Cortex of kidney (tissue), 1 donor: ENCODE measurements at places on chromosomes 5 and 9.

DNA sequence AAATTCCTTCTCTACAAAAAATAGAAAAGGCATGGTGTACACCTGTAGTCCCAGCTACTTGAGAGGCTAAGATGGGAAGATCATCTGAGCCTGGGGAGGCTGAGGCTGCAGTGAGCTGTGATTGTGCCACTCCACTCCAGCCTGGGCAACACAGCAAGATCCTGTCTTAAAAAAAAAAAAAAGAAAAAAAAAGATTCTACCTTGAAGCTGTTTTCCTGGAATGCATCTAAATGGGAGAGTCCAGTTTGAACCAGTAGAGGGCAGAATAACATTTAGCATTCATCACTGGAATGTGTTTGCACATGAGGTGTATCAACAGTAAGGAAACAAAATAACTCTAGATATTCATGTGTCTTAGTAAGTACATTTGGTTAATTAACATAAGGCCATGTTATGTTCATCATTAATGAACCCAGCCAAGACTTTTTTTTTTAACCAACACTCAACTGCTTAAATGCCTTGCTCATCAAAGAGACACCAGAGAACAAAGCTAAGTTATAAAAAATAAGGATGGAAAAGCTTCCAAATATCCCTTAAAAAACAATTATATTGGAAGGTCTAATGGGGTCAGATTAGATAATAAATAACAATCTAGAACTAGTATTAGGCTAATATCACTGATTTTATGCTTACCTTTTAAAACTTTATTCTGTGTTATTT lies 16.1 kb downstream of the IFNE start:
- no peak for DNase-seq

GRCh38 chr9:114078021-114078780 lies at the start of gene AMBP:
TSS of gene AMBP (minus strand) at chr9:114078300. CDS start at chr9:114078209, 91 bp downstream.
- DNase-seq, result no peak

DNA sequence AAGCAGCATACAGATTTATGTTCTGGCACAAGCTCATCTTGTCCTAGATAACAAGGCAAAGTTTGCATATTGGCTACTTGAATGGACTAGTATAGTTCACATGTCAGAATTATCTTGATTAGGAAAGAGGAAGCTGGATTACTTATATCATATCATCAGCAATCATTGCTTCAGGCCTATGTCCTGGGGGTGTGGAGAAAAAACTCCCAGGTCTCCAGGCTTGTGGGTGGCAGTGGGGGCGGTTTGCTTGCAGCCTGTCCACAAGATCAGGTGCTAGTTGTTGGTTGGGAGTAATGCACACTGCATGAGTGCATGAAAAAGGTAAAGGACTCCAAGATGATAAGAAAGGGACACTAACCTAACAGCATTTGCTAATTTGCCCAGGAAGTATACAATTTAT lies 326.4 kb upstream of the PDE4D start:
- no peak for DNase-seq

DNA sequence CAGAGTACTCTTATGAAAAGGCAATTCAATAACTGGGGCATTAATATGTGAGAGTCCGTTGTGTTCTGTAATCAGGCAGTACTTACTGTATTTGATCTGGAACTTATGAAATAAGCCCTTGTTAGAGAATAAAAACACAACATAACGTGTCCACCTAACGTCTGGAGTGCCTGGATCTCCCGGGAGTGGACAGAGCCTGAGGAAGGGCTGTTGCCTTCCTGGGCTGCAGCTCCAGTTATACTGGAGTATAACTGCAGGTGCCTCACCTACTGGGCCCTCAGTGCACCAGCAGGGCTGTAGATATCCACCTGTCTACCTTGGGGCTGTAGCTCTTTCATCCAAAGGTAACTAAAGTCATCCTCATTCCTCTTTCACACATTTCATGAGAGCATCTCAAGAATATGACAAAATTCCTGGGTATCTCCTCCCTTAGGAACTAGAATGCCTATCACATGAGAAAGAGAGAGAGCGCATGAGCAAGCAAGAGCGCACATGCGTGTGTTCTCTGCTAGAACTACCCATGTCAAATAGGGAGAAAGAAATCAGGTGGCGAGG lies 200.1 kb downstream of the GAPVD1 start:
- no peak for DNase-seq
